ENCODE measurements at places on chromosomes 11 and 22. TPM values are rescaled to one million over a fixed set of nuclear protein-coding genes. Genes with fewer than 3 reads are reported as not detected.

CCDC73 gene
- not detected for total RNA-seq

OR52H1 gene
- not detected for total RNA-seq

LUZP2 gene
- total RNA-seq = 0.75 TPM

DNA sequence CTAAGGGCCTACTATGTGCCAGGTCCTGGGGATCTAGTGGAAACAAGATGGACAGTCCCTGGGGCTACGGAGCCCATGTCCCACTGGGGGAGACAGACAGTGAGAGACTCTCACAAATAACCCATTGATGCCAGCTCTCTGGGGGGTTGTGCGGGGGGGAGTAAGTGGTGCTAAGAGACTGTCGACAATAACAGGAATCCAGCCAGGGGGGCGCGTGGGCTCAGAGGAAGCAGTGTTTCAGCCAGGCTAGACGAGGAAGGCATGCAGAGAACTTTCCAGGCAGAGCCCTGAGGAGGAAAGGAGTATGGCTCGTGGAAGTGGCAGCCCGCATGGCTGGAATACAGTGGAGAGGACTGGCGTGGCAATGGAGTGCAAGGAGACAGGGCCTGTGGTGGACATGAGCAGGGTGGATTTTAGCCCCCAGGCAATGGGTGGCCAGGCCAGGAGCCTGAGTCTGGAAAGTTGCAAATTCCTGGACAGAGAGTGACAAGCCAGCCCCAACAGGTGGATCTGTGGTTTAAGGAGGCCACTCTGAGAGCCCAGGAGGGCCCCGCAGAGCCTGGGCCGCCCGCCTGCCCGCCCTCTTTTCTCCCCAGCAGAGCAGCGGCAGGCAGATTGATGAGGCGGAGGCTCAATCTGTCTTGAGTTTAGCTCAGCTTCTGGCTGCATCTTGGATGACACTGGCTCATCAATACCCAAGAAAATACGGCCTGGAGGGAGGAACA, 40.0 kb upstream of the TCF20 start:
- no peak for DNase-seq

DNA sequence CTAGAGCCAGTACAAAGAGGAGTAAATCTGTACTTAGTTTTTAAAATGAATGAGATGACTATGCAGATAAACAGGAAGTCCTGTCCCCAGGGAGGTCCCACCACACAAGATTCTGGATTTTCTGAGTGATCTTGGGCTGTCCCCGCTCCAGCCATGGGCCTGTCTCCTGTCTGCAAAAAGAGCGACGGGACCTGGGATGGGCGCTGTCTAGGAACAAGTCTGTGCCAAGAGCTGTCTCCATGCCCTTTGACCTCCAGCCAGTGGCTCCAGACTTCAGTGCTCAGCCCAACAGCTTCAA, 6.0 kb downstream of the CSNK1E start:
- no peak for DNase-seq

SOX10 gene
- not detected for total RNA-seq

DNA sequence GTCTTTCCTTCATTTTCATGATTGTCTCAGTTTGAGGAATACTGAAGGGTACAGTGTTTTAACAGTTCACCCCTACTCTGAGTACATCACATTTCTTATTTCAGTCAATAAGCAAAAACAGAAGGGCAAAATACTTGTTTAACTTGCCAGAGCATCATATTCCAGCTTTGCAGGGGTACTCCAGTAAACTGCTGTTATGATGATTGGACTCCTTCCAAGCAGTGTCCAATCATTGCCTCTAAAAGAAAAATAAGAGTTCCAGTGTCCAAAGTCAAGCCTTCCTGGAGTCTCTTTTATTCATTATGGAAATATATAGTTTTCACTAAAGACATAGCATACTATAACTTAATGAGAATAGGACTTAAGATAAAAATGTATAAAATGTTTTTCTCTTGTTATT, 105.1 kb downstream of the FANCF start:
- DNase-seq = no peak

- no peak for DNase-seq
Observed at GRCh38 chr11:72702577-72703241, 28.5 kb upstream of the PDE2A start.

DNA sequence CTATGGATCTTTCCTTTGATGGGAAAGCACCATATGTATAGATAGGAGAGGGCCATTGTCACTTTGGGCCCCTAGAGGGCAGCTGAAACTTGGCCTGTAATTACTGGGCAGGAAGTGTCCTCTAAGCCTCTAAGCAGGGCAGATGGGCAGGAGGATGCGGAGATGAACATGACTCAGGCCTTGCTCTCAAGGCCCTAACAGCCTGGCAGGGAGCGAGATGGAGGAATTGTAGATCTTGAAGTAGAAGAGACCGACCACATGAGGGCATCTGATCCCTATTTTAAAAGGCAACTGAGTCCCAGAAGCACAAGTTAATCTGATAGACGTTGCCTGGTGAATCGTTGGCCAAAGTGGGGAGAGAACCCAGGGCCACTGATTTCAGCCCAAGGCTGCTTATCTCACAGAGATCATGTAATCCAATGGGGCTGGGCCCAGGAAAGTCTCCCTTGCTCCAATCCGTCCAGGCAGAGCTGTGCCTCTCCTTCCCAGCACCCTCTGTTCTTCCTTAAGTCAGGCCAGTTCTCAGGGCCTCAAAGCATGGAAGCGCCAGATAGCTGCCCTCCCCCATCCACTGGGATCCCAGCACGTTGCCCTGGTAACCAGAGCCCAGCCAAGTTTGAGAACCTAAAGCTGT, 2.5 kb upstream of the SEPTIN3 start:
- DNase-seq = peak; percentile 68

- no peak for DNase-seq
Observed at GRCh38 chr22:49207008-49208003, 620.4 kb downstream of the BRD1 start.

CFAP68 gene
- total RNA-seq = 20.0 TPM

GRCh38 chr22:37105154-37105553, 4.4 kb downstream of the TMPRSS6 start:
- DNase-seq = no peak

DNA sequence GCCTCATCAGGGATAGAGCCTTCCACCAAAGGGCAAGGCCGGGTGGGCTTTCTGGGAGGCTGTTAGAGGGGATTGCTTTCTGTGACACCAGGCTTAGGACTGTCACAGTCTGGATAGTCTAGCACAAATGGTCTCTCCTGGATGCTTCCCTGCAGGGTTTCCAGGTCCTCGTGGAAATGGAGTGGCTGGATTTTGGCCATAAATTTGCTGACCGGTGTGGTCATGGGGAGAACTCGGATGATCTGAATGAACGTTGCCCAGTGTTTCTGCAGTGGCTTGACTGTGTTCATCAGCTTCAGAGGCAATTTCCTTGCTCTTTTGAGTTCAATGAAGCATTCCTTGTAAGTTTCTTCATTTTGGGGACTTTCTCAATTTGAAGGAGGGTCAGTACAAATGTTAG, 67.1 kb upstream of the HORMAD2 start:
- DNase-seq = no peak

ALDH3B1 gene
- total RNA-seq = 3.9 TPM

NRGN gene
- 5.8 TPM for total RNA-seq

SCUBE2 gene
- total RNA-seq = 0.43 TPM

DNA sequence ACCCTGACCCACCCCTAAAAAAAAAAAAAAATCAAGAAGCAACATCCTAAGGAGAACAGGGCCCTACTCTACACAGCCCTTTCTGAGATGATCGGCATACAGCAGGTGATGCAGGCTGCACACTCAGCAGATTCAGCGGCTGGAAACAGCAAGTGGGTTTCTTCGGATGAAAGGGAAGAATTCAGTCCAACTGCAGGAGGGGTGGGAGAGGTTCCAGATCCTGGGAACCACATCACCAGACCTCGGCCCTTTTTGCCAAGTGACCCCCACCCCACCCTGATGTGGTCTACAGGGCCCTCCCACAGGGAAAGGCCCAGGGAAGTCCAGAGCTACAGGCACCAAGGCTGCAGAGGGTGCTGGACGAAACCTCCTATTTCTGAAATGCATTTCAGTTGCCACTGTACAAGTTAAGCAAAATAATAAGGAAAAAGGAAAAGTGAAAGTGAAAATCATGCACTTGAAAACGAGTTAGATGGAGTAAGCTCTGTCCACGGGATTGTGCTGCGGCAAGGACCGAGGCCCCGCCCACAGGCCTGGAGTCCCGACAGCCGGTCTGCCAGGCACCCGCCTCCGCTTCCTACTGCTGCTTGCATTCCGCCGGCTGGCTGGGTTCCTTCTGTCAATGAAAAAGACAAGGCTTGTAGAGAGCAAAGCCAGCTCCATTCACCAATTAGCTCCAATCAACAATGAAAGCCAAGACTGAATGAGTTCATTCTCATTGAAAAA, 16.0 kb upstream of the PHLDA2 start:
- no peak for DNase-seq

- no peak for DNase-seq
Observed at GRCh38 chr11:19580646-19581045, 132.0 kb upstream of the NAV2 start.

ROBO3 gene
- 18.9 TPM for total RNA-seq

DNA sequence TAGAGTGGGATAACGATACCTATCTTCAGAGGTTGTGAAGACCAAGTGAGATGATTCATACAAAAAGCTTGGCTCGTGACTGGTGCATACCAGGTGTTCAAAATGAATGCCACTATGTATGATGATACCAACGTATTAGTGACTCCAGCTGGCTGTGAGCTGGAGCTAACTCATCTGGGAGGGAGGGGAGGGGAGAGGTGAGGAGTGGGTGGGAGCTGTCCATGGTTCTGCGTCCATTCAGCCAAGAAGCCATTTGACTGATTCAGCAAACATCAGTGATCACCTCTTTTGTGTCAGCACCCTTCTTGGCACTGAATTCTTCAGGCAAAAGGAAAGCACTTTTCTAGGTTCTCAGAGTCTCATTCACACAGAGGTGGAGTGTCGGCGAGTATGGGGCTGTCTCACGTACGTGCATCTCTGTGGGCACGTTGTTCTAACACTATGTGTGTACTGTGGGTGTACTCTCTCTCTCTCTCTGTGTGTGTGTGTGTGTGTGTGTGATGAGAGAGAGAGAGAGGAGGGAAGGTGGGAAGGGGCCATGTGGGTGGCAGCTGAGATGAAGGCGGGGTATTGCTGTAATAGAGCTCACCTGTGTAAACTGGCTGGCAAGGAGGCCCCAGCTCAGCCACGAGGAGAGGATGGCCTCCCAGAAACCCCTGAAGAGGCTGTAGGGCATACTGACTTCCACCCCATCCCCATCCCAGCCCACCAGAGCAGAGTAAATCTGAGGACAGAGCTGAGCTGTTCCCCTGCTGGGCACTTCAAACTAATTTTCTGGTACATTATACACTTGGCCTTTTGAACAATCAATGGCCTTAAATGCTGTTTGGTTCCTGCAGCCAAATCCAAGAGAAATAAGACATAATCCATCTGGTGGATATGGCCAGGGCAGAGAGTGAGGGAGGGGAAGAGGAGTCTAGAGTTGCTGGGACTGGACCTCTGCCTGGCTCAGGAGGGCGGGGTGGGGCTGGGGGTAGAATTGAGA, 96.1 kb upstream of the THY1 start:
- no peak for DNase-seq

DNA sequence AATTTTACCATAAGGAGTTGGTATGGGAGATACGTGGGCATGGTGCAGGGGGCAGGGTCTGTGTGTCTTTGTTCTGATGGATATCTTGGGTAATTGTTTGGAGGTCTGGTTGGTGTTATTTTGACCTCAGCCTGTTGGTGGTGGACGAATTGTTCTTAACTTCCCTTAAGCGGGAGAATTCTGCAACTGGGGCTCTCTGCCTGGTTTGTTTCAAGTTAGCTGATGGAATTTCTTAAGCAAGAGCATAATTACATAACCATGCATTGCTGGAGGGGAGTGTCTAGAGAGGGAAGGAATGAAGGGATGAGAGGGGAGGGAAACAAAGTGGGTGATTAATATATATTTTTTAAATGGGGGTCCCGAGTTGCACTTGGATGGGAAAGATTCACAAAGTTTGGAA, 908.5 kb upstream of the RAG2 start:
- DNase-seq = no peak

RAPSN gene
- not detected for total RNA-seq

SLC22A12 gene
- total RNA-seq = not detected

- DNase-seq = no peak
Observed at GRCh38 chr22:38786631-38787030, 7.3 kb downstream of the DNAL4 start.

SYNGR1 gene
- 4.7 TPM for total RNA-seq

GRCh38 chr11:4511282-4512245, 29.1 kb downstream of the OR52K1 start:
- no peak for DNase-seq

DNA sequence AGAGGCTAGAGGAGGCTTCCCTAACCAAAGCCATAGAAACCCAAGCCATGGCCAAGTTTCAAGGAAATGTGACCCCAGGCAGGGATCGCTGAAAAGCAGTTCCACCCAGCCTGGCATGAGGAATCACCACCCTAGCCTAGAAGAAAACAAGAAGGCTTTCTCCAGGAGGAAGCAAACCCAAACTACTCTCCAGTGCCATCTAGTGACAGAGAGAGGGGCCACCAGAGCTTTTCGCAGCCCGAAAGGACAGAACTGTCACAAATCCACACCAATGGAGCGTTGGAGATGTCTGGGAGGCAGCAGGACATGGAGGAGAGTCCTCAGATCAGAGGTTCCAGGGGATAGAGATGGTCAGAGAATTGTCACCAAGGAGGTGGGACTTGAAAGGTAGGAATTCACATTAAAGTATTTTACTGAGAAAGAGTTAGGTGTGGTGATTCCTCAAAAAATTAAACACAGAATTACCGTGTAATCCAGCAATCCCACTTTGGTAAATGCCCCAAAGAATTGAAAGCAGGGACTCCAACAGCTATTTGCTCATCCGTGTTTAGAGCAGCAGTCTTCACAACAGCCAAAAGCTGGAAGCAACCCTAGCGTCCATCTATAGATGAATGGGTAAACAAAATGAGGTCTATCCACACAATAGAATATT, 67.3 kb upstream of the NUP50 start:
- DNase-seq = peak; percentile 12
